CD4-positive, alpha-beta T cell treated with Interleukin-17A for 1 hour (primary cell): ENCODE measurements at places on chromosomes 12 and 14.

GRCh38 chr12:5442251-5443006 is 10.5 kb downstream of the NTF3 start:
- no peak for DNase-seq

DNA sequence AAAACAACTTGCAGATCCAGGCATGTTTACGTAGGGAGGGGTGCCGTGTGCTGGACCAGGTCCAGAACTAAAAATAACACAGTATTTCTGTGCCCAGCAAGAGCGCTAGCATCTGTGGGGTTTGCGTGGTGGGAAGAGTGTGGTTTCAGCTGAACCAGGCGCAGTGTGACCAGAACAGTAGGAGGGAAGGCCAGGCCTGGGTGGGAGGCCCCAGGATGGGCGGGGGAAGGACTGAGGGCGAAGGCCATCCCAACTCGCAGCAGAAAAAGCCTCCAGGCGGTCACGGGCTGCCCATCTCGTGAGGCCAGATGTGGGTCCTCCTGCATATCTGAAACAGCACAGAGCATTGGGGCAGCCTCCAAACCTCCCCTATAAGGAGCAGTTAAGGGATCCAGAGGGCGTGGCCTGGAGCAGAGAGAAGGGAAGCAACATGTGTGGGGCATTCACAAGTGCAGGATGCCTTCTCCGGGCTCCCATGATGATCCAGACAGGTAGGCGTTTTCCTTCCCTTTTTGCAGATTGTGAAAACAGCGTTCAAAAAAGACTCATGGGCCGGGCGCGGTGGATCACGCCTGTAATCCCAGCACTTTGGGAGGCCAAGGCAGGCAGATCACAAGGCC is 17.8 kb upstream of the CD9 start:
- no peak for DNase-seq

DNA sequence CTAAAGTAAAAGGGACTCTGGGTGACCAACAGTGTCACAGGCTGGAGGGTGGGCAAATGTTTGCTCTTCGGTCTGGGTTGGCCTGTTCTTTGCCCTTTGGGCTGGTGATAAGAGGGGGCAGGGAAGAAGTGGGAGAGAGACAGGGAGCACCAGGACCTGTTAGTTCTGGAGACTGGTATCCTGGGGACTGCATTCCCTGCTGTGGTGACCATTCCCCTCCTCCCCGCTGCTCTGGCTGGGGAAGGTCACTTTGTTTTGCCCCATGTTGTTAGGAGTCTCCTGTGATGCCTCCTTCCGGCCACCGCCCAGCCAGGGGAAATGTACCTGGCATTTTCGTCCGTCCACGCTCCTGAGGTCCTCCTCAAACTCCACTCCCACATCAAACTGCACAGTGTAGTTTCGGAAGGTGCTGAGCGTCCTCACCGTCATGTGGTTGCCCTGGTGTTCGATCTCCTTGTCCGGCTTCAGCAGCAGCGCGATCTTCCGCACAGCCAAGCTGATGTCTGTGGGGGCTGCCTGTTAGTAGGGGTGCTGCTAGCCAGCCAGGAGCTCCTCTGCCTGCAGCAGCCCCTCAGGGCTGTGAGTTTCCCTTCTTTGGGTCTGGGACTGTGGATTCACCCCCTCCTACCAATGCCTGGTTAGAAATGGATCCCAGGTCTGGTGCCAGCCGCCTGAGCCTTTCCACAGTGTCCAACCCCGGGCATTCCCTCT is 618 bp downstream of the RBP5 start:
- DNase-seq: no peak

DNA sequence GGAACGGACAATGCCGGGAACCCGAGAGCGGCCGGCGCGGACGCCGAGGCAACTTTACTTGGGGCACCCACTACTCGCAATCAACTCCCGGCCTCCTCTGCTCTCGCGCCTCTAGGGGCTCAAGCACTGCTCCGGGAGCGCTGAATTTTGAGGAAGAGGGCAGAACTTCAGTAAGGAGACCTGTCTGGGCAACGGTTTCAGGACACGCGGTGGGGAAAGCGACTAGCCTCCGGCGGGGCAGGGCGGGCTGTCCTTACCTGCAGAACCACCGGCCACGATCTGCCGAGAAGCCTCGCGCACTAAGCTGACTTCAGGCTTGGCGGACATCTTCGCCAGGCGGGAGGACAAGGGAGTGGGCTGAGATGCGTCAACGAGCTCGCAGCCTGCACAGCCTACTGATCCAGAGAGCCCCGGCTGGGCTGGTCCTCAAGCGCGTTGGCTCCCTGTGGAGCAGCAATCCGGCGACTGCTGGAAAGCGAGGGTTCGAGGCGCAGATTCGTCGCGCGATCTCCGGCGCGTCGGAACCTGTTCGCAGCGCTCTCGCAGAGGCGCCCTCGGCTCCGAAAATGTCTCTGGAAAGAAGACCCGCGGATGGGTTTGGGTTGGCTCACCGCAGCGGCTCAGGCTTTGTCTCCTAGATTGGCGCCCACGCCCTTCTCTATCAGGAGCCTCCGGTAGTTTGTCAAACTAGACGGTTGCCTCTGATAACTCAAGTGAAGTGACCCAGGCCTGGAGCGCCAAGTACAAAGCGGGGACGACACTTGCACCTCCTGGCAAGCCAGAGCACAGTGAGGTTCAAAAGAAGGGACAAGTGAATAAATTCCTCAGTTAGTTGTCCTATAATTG is at the start of gene SLC25A21:
Gene SLC25A21 (minus strand): TSS at position 583 of the 846 bp plus-strand sequence.
- no peak for DNase-seq

GRCh38 chr12:89091293-89091841 is 260.9 kb downstream of the DUSP6 start:
- DNase-seq: no peak

GRCh38 chr12:1529228-1529861 is 65.0 kb downstream of the FBXL14 start:
- no peak for DNase-seq

GRCh38 chr12:77294016-77294415 is 228.6 kb upstream of the E2F7 start:
- no peak for DNase-seq

DNA sequence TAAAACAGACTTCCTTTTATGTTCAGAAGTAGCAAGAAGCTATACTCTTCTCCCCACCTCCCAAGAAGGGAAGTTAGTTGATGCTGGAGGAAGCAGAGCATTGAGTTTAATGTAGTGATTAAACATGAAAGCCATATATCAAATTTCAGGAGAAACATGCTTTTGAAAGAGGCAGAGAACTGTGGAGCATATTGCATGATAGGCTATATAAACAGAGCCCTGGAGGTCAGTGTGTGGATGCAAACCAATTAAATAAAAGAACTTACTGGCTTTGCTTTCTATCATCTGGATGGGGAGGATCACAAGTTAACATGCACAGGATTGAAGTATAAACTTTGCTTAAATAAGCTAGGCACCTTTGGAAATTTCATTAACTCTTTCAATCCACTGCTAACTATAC is 94.1 kb downstream of the MSRB3 start:
- no peak for DNase-seq

- peak; percentile 11 for DNase-seq
Observed at GRCh38 chr12:101793401-101793800, 37.4 kb downstream of the GNPTAB start.

DNA sequence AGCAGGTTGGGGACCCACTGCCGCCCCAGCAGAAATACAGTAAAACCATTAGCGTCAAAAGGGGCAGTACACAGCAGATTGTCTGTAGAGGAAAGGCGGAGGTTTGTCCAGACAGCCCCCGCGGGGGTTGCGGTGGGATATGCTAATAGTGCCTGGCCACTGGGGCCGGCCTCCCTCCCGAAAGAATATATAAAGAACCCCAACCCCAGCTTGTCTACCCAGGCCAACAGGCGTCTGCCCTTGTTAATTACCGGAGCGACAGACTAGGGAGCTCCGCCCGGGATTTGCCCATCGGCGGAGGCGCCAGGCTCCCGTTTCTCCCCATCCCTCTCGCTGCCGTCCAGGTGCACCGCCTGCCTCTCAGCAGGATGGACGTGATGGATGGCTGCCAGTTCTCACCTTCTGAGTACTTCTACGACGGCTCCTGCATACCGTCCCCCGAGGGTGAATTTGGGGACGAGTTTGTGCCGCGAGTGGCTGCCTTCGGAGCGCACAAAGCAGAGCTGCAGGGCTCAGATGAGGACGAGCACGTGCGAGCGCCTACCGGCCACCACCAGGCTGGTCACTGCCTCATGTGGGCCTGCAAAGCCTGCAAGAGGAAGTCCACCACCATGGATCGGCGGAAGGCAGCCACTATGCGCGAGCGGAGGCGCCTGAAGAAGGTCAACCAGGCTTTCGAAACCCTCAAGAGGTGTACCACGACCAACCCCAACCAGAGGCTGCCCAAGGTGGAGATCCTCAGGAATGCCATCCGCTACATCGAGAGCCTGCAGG is at the start of gene MYF5:
Gene MYF5 (plus strand): TSS at position 217 of the 774 bp plus-strand sequence. CDS start 152 bp downstream, at position 369.
- DNase-seq: no peak

DNA sequence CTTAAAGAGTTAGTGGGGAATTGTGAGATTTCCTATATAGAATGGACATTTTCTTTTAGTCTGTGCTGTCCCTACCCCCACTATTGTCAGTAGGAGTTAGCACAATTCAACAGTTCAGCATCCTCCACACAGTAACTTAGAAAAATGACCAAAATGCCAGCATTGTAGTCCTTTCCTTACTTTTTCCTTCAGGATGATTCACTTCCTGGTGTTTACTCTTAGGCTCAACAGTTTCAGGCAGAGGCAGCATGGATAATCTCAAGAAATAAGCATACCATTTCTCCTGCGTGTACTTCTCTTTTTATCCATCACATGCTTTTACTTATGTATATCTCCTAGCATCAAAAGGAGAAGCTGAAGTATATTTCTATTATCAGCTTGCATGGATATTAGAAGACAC is 683.4 kb downstream of the SLC16A7 start:
- no peak for DNase-seq

GRCh38 chr14:45727133-45727532 is 474.1 kb upstream of the MIS18BP1 start:
- no peak for DNase-seq

- DNase-seq: no peak
Observed at GRCh38 chr14:55005071-55005470, 21.8 kb downstream of the WDHD1 start.

- no peak for DNase-seq
Observed at GRCh38 chr12:102120886-102121285, 903 bp downstream of the PARPBP start.

- DNase-seq: no peak
Observed at GRCh38 chr14:100788517-100788916, 37.4 kb upstream of the MEG3 start.

DNA sequence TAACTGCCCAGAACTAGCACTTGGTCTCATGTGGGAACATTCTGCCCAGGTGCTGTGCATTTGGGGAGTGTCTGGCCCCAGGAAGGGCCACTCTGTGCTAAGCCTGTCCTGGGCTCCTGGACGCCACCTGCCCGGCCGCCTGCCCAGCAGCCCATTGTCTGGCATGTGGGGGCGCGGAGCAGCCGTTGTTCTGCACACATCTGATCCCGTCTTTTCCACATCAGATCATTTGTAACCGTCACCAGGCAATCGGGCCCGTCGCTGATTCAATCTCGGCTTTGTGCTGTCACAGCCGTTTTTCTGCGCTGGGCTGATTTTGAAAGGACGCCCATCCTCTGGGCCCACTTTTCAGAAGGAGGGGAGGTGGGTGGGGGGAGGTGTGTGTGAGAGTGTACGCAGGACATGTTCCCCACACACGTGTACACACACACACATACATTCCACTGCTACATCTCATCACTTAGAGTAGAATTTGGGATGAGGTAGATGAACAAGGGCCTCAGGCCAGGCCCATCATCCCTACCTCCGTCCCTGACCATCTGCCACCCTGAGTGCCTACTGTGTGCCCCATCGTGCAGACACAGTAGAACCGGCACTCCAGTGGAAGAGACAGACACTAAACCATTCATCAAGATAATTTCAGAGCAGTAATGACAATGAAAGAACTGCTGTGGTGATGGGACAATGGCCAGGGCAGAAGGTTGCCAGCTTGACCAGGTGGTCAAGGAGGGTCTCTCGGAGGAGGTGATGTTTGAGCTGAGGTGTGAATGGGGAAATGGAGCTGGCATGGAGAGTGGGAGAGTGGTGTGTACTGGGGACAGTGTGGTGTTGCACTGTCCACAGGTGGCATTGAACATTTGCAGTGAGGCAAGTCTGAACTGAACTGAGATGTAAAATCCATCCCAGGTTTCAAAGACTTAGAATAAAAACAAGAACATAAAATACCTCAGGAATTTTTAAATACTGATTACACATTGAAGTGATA is 19.0 kb downstream of the FAM222A start:
- DNase-seq: no peak

- no peak for DNase-seq
Observed at GRCh38 chr12:31471051-31471450, 119.9 kb downstream of the DENND5B start.

- DNase-seq: no peak
Observed at GRCh38 chr12:124406043-124406442, 111.2 kb downstream of the RFLNA start.

DNA sequence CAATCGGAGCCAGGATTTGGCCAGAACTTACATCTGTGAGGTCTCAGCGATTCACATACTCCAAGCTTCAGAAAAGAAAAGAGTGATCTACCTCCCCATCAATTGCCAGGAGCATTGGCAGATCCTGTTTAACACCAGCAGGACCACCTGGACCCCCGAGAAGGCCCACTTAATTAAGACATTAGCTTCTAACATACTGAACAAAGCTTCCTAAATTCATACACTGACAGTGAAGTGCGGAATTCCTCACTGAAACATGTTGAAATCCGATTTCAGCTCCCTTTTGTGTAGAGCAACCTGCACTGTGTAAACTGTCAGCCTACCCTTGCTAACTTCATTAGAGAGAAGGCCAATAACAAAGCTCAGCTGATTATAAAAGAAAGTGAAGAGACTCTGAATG is 274.0 kb downstream of the NOVA1 start:
- DNase-seq: no peak
